ENCODE measurements at places on chromosomes 4 and X.

GRCh38 chr4:40193016-40193571 is 3.7 kb upstream of the RHOH start:
- DNase-seq = no peak

GRCh38 chrX:9352694-9353411 is 112.0 kb upstream of the TBL1X start:
- DNase-seq = peak; percentile 69

DNA sequence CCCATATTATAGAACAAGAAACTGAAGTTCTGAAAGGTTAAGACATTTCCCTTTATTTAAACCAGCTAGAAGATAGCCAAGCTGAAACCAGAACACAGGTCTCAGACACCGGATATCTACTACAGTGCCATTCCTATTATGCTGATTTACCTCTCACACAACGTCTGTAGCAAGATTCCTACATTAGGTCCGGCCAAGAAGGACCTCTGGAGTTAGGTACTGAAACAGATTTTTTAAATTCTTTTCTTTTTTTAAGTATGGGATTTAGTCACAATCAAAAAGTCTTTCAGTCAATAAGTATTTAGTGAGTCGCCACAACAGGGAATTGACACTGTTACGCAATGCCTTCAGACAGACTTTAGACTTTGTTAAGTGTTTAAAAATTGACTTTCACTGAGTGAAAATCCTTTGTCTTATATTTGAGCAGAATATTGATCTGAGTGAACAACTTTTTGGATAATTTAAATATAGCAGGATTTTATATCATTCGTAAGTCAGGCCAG is 26.5 kb upstream of the SPANXN4 start:
- no peak for DNase-seq

- no peak for DNase-seq
Observed at GRCh38 chr4:169307576-169307975, 36.8 kb upstream of the SH3RF1 start.

GRCh38 chr4:175961604-175962003 is 104.0 kb upstream of the WDR17 start:
- DNase-seq = no peak

GRCh38 chrX:77936299-77936698 is 25.8 kb downstream of the ATP7A start:
- no peak for DNase-seq

DNA sequence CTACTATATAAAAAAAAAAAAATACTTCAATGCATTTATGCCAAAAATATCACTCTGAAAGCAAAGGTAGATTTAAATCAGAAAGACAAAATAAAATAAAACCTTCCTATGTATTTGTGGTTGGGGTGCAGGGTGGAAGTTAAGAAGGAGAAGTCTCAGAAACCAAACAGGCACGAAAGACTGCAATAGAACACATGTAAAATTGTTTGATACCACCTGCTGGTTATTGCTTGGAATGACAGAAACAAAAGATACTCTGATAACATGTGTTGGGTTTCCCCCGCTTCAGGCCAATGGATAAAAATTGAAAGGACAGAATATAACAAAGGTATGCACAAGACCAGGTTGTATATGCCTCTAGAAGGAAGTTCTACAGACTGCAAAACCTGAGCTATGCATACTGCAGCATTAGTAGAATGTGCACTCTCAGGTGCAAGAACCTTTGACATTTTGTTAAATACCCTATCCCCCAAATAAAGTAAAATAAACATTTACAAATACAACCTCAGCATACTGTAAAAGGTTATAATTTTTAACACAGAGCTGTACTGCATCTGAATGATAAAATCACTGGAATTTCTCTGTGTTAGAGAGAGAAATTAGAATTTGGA is 118.8 kb downstream of the GABRA2 start:
- DNase-seq = no peak

GRCh38 chr4:52102587-52102986 is 51.5 kb downstream of the SPATA18 start:
- no peak for DNase-seq

DNA sequence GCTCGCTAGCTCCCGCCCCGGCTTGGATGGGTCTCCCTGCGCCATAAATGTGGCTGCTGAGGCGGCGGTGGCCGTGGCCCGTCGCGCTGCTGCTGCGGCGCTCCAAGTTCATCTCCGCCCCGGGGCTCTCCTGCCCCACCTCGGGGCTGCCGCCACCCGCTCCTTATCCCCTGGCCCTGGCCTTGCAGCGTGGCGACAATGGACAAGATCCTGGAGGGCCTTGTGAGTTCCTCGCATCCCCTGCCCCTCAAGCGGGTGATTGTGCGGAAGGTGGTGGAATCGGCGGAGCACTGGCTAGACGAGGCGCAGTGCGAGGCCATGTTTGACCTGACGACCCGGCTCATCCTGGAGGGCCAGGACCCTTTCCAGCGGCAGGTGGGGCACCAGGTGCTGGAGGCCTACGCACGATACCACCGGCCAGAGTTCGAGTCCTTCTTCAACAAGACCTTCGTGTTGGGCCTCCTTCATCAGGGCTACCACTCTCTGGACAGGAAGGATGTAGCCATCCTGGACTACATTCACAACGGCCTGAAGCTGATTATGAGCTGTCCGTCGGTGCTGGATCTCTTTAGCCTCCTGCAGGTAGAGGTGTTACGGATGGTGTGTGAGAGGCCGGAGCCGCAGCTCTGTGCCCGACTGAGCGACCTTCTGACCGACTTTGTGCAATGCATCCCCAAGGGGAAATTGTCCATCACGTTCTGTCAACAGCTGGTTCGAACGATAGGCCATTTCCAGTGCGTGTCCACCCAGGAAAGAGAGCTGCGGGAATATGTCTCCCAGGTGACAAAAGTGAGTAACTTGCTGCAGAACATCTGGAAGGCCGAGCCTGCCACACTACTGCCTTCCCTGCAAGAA is 763 bp downstream of the USP38 start:
- DNase-seq = no peak

Data from stimulated activated naive CD8-positive, alpha-beta T cell treated with anti-CD3 and anti-CD28 coated beads, Interleukin-15, amount 100 ng/mL, for 72 hours (primary cell).